ENCODE measurements at places on chromosomes 11 and 22. TPM values are rescaled to one million over a fixed set of nuclear protein-coding genes. Genes with fewer than 3 reads are reported as not detected.

GRCh38 chr11:116517077-116517476 lies 255.7 kb downstream of the BUD13 start:
- no peak overlapping the region for H3K27ac ChIP-seq
- H3K36me3 ChIP-seq, result no peaks in the 10 kb centered on the region
- H3K27me3 ChIP-seq, result no peaks in the 10 kb centered on the region

DNA sequence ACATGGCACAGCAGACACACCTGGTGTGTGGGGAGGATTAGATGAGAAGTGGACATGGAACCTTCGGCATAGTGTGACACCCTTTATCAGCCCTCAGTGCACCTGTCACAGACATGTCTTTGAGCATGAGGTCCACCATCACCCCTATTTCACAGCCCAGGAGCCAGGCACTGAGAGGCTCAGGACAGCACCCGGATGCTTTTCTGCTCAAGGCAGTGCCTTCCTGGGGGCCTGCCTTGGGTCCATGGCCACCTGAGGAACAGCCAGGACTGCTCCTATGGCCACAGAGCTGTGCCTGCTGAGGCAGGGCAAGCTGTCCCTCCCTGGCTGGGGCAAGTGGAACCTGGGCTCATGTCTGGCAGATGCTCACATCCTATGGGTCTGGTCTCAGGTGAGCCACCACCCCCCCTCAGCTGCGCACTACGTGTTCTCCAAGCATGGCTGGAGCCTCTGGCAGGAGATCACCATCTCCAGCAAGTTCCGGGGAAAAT lies 75.8 kb downstream of the MORC2 start:
- H3K4me3 ChIP-seq, result no peak overlapping the region
- no peaks in the 10 kb centered on the region for H3K36me3 ChIP-seq
- peaks cover 10% of the 10 kb centered on the region for H3K4me1 ChIP-seq
- H3K27me3 ChIP-seq, result no peaks in the 10 kb centered on the region
- DNase-seq, result no peak
- no peak overlapping the region for H3K27ac ChIP-seq

DNA sequence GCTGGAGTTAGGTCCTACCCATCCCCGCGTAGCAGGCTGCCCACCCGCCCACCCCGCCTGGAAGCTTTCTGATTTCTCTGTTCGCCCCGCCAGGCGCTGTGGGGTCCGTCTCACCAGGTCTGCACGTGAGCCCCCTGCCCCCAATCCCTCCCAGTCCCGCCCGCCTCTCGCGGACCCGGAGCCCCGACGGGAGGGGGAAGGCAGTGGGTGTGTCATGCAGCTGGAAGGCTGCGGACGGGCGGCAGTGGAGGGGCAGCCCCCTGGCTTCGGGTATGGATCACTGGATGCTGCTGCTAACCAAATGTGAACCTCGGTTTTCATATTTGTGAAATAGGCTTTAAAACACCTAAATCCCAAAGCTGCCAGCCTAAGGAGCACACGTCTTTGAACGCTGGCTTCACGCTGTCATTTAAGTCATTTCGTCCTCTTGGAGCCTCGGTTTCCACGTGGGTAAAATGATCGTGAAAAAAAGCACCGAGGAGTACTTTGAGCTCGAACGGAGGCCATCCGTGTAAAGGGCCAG lies 568 bp upstream of the BIK start:
- no peak for DNase-seq
- H3K4me1 ChIP-seq, result peaks cover 6% of the 10 kb centered on the region
- H3K36me3 ChIP-seq, result peaks cover 4% of the 10 kb centered on the region

DNA sequence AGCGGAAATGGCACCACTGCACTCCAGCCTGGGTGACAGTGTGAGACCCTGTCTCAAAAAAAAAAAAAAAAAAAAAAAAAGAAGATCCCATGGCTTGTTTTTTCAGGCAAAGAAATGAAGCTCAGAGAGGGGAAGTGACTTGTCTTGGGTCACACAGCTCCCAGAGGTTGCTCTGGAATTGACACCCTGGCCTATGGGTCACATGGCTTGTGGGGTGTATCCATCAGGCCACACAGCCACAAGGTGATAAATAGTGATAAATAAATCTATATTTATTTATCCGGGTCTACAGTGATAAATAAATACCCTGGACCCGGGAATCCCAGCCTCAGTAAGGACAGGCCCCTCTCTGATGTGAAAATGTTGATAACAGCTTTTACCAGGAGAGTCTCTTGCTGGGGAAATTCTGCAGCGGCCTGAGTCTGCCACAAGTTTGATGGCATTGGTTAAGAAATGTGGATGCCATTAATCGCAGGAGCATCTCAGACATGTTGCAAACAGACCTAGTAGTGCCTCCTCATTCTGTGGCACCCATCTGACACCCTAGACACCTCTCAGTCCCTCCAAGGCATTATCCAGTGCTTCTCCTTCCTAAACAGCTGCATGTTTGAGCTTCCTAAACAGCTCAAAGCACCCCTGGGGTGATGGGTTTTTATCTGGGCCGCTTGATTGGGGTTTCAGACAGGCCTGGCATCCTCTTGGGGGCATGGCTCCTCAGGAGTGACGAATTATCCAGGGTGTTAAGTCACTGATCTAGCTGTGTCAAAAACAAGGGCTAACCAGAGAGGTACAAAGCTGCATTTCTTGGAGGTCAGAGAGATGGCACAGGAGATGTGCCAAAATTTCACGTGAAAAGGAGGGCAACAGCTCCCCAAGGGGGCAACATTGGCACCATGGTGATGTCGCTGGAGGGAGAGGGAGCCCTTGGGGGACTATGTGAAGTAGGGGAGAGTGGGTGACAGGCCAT lies 1.9 kb upstream of the EMID1 start:
- peaks cover 4% of the 10 kb centered on the region for H3K4me1 ChIP-seq
- peaks cover 3% of the 10 kb centered on the region for H3K27me3 ChIP-seq
- H3K27ac ChIP-seq, result no peak overlapping the region
- no peaks in the 10 kb centered on the region for H3K36me3 ChIP-seq

GRCh38 chr22:46490538-46490937 lies 46.9 kb downstream of the CELSR1 start:
- DNase-seq, result no peak
- no peak overlapping the region for H3K27ac ChIP-seq
- H3K4me3 ChIP-seq, result no peak overlapping the region
- no peaks in the 10 kb centered on the region for H3K4me1 ChIP-seq
- H3K27me3 ChIP-seq, result no peaks in the 10 kb centered on the region
- no peaks in the 10 kb centered on the region for H3K36me3 ChIP-seq

GRCh38 chr11:45754741-45755140 lies 50.2 kb upstream of the SLC35C1 start:
- no peaks in the 10 kb centered on the region for H3K27me3 ChIP-seq
- no peak overlapping the region for H3K27ac ChIP-seq
- H3K36me3 ChIP-seq, result no peaks in the 10 kb centered on the region
- no peak for DNase-seq

DNA sequence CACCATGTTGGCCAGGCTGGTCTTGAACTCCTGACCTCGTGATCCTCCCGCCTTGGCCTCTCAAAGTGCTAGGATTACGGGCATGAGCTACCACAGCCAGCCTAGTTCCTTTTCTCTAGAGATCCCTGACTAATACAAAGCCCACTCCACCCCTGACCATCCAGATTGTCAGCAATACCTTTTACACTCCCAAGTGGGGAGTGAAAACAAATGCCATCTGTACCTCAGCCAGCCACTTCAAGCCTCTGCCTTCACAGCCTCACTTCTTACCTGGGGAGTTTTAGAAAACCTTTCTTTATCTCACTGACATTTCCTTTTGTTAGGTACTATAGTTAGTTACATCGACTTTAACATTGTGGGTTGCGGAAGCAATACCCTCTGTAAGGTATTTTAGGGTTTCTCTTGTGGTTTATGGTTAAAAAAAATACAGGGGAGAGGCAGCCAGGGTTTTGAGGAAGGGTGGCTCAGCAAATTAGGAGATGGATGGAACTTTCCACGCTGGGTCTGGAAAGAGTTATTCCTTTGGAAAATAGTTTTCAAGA lies 8.9 kb downstream of the TOM1 start:
- peak overlapping the region; percentile 7 for H3K27ac ChIP-seq
- H3K4me3 ChIP-seq, result no peak overlapping the region
- H3K27me3 ChIP-seq, result no peaks in the 10 kb centered on the region
- peaks cover 37% of the 10 kb centered on the region for H3K4me1 ChIP-seq

GRCh38 chr11:115700981-115701875 lies 197.0 kb upstream of the CADM1 start:
- no peaks in the 10 kb centered on the region for H3K27me3 ChIP-seq
- H3K4me1 ChIP-seq, result no peaks in the 10 kb centered on the region
- no peak overlapping the region for H3K4me3 ChIP-seq

DNA sequence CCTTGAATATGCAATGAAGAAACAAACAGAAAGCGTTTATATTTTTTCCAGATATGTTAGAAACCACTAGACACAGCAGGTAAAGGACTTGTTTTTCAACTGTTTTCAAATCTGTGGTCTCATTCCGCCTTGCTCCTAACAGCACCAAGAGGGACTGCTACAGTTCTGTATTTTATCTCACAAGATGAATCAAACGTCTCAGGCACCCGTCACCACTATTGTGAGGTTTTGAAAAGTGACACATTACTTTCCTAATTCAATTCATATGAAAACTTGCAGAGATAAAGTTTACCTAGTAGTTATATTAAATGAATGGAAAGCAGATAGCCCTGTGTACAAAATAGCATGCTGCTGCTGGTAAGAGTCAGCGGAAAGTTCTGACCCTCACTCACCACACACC lies 386.3 kb downstream of the ETS1 start:
- H3K36me3 ChIP-seq, result no peaks in the 10 kb centered on the region
- DNase-seq, result no peak
- no peak overlapping the region for H3K4me3 ChIP-seq
- H3K27ac ChIP-seq, result no peak overlapping the region

GRCh38 chr22:23282089-23282501 lies 101.8 kb downstream of the BCR start:
- H3K4me3 ChIP-seq, result no peak overlapping the region
- H3K27ac ChIP-seq, result no peak overlapping the region
- no peaks in the 10 kb centered on the region for H3K27me3 ChIP-seq
- DNase-seq, result no peak
- peaks cover 7% of the 10 kb centered on the region for H3K4me1 ChIP-seq

GRCh38 chr11:119434591-119435330 lies 11.8 kb upstream of the THY1 start:
- no peak overlapping the region for H3K27ac ChIP-seq
- no peaks in the 10 kb centered on the region for H3K36me3 ChIP-seq
- H3K4me1 ChIP-seq, result no peaks in the 10 kb centered on the region
- DNase-seq, result no peak
- H3K4me3 ChIP-seq, result no peak overlapping the region
- no peaks in the 10 kb centered on the region for H3K27me3 ChIP-seq

GRCh38 chr11:45048313-45048841 lies 97.7 kb upstream of the TP53I11 start:
- no peaks in the 10 kb centered on the region for H3K27me3 ChIP-seq
- DNase-seq, result no peak
- H3K36me3 ChIP-seq, result no peaks in the 10 kb centered on the region
- no peak overlapping the region for H3K27ac ChIP-seq

- H3K4me3 ChIP-seq, result no peak overlapping the region
- H3K36me3 ChIP-seq, result peaks cover 34% of the 10 kb centered on the region
- H3K4me1 ChIP-seq, result no peaks in the 10 kb centered on the region
- H3K27ac ChIP-seq, result no peak overlapping the region
These were observed 32.9 kb downstream of the MADD start for GRCh38 chr11:47302853-47303252.

GRCh38 chr22:39349506-39349966 lies 255 bp upstream of the SYNGR1 start:
- DNase-seq, result peak; percentile 33
- no peak overlapping the region for H3K27ac ChIP-seq
- H3K27me3 ChIP-seq, result no peaks in the 10 kb centered on the region
- H3K4me1 ChIP-seq, result no peaks in the 10 kb centered on the region
- H3K36me3 ChIP-seq, result no peaks in the 10 kb centered on the region

LRRC4C gene
- not detected for polyA plus RNA-seq

BTBD18 gene
- 0.95 TPM for polyA plus RNA-seq

FZD4 gene
- not detected for polyA plus RNA-seq

SLC22A8 gene
- polyA plus RNA-seq, result not detected

CD3G gene
- polyA plus RNA-seq, result 459 TPM

RCN1 gene
- 5.6 TPM for polyA plus RNA-seq

TM7SF2 gene
- polyA plus RNA-seq, result 21.1 TPM

ATP6V1E1 gene
- polyA plus RNA-seq, result 120 TPM

TREH gene
- polyA plus RNA-seq, result not detected

BAIAP2L2 gene
- polyA plus RNA-seq, result not detected

MIOX gene
- polyA plus RNA-seq, result not detected
